ENCODE measurements at places on chromosomes 11 and 22.

DNA sequence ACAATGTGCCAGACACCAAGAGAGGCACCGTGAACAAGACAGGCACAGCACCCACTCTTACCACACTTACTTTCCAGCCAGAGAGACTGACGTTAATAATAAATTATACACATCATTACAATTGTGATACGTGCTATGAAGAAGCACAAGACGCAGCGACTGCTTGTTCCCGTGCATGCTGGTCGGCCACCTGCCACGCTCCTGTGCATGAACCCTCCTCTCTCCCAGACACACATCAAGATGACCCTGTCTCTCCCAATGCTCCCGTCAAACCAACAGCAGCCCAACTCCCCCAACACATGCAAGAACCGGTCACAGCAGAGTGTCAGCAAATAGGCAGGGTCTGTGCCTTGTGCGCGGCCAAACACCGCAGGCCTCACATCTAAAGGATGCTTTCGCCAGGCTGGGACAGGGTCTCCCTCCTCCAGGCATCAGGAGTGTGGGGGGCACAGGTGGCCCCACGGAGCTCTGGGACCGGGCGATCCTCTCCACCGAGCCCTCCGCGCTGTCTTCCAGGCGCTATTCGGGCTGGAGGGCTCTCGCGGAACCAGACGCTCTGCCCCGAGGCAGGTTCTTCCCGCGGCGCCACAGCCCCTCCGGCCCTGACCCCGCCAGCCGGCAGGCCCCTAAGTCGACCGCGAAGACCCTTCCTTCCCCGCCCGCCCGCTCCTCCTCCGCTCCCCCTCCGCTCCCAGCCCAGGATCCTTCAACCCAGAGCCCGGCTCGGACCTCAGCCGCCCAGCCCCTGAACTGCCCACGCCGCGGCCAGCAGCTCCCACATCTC is 533 bp downstream of the SERGEF start:
- no peak for DNase-seq

DNA sequence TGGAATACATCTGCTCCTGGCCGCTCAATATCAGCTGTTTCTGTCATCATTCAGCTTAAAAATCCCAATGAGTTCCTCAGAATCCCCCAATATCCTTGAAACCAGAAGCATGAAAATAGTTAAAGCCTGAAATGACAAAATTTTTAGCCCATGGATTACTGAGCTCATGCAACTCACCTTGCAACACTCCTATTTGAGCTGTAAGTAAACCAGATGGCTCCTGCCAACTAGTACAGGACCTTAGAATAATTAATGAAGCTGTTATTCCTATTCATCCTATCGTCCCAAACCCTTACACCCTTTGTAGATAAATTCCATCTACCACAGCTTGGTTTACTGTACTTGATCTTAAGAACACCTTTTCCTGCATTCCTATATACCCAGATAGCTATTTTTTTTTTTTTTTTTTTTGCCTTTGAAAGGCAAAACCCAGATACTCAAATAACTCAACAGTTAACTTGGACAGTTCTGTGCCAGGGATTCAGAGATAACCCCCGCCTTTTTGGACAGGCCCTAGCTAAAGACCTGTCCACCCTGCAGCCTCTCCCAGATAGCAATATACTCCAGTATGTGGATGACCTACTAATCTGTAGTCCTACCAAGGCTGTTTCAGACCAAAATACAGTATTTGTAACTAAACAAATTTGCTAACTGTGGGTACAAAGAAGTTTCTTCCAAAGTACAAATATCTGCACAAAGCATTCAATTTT is 10.1 kb upstream of the BTBD10 start:
- no peak for DNase-seq

GRCh38 chr11:88521399-88521798 is 183.9 kb upstream of the CTSC start:
- DNase-seq: no peak

DNA sequence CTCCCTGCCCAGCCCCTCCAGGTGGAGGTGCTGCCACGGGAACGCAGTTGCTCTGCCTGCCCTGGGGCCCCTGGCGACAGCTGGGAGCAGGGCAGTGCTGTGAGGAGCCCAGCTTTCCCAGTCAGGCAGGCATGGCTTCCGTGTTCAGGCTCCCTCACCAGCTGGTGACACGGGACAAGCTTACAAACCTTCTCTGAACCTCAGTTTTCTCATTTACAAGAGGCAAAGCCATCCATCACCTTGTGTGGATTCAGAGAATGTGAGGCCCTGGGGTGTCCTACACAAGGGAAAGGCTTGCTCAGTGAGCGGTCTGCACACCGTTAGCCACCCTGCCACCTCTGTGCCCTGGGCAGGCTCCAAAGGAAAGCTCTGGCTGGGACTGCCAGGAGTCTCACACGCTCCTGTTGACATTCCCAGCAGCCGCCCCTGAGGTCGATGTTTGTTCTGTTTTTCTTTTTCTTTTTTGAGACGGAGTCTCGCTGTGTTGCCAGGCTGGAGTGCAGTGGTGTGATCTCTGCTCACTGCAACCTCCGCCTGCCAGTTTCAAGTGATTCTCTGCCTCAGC is 23.5 kb downstream of the SUN2 start:
- no peak for DNase-seq

- no peak for DNase-seq
Observed at GRCh38 chr11:134460062-134460561, 48.1 kb upstream of the B3GAT1 start.

- no peak for DNase-seq
Observed at GRCh38 chr22:39651053-39651996, 80.8 kb downstream of the CACNA1I start.

DNA sequence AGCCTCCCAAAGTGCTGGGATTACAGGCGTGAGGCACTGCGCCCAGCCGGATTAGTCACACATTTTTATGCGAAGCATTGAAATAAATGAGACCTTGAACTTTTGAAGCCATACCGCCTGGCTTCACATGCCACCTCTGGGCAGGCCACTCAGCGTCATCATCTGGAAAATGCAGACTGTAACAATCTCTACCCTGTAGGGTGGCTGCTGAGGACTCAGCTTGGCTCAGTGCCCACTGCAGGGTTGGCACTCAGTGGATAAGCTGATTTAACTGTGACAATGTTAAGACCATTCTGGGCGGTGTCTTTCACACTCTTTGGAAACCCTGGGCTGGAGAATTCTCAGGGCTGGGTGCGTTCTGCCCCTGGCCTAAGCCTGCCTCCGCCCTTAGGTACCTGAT is 8.5 kb downstream of the SH3BP1 start:
- DNase-seq: no peak

GRCh38 chr11:63599211-63600122 is 14.8 kb downstream of the PLAAT3 start:
- no peak for DNase-seq
